ENCODE measurements at places on chromosomes 2 and 18.

DNA sequence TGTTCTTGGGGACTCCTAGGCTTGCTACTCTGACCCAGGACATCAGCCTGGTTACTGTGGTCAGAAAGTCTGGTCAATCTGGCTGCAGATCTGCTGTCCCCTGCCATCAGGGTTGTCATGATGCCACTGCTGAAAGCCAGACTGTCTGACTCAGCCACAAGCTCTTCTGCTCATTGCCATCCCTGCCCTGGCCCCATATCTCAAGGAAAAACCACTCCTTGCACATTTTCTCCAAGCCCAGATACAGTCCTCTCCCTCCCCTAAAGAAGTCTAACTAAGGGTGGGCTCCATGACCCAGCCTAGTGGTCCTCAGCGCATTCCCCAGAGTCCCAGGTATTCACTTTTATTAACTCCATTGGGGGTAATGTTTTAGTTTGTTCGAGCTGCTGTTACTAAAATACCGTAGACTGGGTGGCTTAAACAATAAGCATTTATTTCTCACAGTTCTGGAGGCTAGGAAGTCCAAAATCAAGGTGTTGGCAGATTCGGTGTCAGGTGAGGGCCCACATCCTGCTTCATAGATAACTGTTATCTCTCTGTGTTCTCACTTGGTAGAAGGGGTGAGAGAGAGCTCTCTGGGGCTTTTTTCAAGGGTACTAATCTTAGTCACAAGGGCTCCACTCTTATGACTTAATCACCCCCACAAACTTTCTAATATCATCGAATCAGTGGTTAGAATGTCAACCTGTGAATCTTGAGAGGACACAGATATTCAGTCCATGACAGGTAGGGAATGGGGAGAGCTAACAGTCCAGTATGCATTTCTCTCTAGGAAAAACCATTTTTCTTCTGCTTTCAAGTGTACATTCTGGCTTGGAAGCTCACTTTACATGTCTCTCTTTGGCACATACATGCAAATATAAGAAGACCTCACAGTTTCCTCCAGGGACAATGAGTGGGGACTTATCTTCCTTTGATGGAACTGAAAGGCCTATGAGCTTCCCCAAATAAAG is 94.8 kb upstream of the CXCR4 start:
- H3K4me1 ChIP-seq: peaks cover 16% of the 10 kb centered on the region
- H3K36me3 ChIP-seq: peaks cover 4% of the 10 kb centered on the region
- DNase-seq: no peak
- peak overlapping the region; percentile 35 for H3K27ac ChIP-seq
- no peak overlapping the region for H3K4me3 ChIP-seq

- H3K36me3 ChIP-seq: peaks cover 15% of the 10 kb centered on the region
- H3K27me3 ChIP-seq: no peaks in the 10 kb centered on the region
- H3K4me3 ChIP-seq: no peak overlapping the region
- peaks cover 26% of the 10 kb centered on the region for H3K4me1 ChIP-seq
Observed at GRCh38 chr2:9539531-9539930, 16.1 kb downstream of the ADAM17 start.

DNA sequence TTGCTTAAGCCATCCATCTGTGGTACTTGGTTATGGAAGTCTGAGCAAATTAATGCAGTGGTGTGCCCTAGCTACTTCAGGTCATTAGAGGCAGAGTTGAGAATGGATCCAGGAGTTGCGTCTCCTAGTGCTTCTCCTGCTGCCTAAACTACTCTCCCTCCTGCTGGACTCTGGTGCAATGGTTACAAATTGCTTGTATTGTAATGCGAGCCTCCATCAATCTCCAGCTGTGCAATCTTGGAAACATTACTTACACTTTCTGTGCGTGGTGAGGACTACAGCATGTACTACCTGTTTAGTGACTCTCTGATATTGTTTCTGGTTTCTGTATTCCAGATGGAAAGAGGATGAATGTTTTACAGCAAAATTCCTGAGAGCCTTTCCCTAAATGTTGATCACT is 119.0 kb upstream of the CYRIA start:
- no peak for DNase-seq
- no peaks in the 10 kb centered on the region for H3K27me3 ChIP-seq
- H3K27ac ChIP-seq: no peak overlapping the region
- no peaks in the 10 kb centered on the region for H3K4me1 ChIP-seq

DNA sequence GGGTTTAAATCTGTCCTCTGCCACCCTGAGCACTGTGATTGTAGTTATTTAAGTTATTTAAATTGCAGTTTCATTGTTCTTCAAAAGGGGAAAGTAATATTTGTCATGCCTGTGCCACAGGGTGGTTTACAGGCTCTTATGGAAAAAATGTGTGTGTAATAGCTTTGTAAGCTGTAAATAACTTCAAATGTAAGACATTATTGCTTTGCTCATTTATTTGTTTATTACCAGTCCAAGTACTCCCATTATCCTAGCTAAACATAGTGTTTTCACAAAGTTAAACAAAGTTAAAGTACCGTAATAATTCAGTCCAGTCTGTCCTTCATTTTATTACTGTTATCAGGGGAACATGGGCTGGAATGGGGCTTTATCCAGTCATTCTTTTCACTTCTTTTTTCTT is 43.4 kb upstream of the IGFBP2 start:
- H3K27me3 ChIP-seq: peaks cover 19% of the 10 kb centered on the region
- no peak for DNase-seq
- H3K4me1 ChIP-seq: no peaks in the 10 kb centered on the region
- H3K4me3 ChIP-seq: no peak overlapping the region
- no peaks in the 10 kb centered on the region for H3K36me3 ChIP-seq

- no peak for DNase-seq
- H3K4me1 ChIP-seq: no peaks in the 10 kb centered on the region
- no peak overlapping the region for H3K27ac ChIP-seq
- H3K36me3 ChIP-seq: no peaks in the 10 kb centered on the region
- no peak overlapping the region for H3K4me3 ChIP-seq
Observed at GRCh38 chr18:12283256-12283655, 24.8 kb upstream of the TUBB6 start.

All from activated naive CD8-positive, alpha-beta T cell treated with anti-CD3 and anti-CD28 coated beads, Interleukin-2, amount 10 ng/mL, durations not matched to agents 7 days and 5 days (primary cell).